ENCODE measurements at places on chromosomes 12 and 14.

- no peak for DNase-seq
Measured at GRCh38 chr14:26377150-26377549, 220.7 kb downstream of the NOVA1 start.

DNA sequence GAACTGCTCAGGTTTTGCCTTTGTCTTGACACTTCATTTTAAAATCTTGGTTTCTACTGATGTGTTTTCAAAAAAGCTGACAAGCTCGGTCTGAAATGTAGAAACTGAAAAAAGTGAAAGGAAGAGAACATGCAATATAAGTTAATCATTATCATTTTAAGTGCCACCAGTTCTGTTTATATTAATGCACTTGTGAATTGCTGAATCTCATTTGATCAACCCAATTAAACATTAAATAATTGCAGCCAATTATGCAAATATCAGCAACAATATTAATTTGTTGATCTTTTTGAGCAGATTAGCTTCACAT, 133.8 kb downstream of the BCAT1 start:
- no peak for DNase-seq

DNA sequence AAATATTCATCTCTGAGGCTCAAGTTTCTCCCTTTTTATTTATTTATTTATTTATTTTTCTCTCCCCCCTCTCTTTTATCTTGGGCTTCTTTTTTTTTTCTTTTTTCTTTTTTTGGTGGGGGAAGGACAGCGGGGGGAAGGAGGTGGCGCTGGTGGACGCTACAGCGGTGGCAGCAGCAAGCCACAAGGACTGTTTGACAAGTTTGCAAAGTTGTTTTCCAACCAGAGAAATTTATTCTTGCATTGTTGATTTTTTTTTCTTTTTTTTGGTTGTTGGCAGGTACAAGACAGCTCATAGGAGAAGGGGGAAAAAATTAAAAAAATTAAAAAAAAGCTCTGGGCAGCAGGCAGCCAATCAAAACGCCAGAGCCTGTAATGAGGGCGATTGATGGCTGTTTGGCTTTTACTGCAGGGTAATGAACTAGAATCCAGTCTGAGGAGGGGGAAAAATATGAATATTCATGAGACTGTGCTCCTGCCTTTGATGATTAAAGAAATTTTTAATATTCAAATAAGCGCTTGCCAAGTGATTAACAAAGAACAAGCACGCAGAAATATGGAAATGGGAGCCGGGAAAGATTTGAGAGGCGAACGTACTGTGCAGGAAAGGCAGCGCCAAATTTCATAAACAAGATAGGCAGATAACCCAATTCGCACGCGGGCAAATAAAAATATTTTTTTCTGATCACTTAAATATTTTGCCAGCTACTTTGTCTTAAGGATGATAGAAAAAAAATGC, 36.2 kb downstream of the BCL11B start:
- DNase-seq: no peak

DNA sequence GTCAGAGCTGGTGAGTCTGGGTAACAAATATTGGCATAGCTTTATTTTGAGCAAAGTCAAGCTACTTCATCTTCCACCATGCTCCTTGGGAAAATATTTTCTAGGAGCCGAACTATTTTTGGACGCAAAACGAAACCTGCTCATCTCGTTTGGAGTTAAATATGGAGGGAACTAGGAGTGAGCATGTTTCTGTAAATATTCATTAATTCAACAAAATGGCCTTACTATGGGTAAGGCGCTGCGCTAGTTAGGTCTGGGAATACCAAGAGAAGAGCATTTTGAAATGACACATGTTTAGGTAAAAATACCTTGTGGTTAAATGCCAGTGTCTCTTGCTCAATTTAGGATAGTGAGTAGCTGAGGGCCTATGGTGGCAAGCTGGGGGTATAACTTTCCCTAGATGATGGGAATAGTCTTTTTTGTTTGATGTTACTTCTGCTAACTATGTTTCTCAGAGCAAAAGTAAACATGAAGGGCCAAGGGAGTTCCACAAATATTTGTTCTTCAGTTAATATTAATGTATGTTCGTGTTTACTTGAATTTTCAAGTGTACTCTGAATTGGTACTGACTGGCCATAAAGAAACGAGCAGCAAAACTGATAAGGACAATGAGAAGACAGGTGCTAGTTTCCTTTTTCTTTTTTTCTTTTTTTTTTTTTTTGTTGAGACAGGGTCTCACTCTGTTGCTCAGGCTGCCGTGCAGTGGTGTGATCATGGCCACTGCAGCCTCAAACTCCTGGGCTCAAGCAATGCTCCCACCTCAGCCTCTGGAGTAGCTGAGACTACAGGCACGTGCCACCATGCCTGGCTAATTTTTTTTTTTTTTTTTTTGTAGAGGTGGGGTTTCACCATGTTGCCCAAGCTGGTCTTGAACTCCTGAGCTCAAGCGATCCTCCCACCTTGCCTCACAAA, 77.7 kb downstream of the MAP1LC3B2 start:
- DNase-seq: no peak

DNA sequence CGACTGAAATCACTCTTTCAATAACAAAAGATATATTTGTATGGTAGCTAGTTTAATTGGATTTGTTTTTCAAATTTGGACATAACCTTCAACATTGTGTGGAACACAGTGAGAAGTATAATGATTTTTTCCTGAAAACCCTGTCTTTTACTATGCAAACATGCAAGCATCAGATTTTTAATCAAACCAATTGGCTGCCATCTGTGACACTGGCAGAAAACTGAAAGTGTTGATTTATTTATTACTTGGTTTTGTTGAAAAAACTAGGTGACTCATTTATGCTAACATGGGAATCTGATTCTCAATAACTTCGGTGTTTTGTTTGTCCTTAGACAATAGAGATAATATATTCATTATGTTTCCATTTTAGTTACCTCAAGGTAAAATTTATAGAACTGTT, 82.0 kb downstream of the NTS start:
- DNase-seq: no peak

DNA sequence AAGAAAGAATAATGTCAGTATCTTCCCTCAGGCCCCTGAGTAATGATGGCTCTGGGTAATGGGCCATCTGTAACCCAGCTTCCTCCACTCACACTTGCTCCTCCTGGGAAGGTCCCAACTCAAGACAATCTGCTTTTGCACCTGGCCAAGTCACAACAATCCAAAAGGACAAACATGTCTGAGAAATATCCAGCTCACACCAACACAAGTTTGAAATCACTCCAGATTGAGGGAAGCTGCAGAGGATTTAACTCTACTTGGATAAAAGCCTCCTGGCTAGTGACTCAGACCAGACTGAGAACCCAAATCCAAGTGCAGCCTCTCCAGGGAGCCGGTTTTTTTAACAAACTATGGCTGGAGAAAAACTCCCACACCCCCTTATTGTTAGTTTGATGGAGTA, 34.2 kb downstream of the RTRAF start:
- DNase-seq: no peak

GRCh38 chr14:93749076-93749420, 39.2 kb downstream of the PRIMA1 start:
- no peak for DNase-seq

DNA sequence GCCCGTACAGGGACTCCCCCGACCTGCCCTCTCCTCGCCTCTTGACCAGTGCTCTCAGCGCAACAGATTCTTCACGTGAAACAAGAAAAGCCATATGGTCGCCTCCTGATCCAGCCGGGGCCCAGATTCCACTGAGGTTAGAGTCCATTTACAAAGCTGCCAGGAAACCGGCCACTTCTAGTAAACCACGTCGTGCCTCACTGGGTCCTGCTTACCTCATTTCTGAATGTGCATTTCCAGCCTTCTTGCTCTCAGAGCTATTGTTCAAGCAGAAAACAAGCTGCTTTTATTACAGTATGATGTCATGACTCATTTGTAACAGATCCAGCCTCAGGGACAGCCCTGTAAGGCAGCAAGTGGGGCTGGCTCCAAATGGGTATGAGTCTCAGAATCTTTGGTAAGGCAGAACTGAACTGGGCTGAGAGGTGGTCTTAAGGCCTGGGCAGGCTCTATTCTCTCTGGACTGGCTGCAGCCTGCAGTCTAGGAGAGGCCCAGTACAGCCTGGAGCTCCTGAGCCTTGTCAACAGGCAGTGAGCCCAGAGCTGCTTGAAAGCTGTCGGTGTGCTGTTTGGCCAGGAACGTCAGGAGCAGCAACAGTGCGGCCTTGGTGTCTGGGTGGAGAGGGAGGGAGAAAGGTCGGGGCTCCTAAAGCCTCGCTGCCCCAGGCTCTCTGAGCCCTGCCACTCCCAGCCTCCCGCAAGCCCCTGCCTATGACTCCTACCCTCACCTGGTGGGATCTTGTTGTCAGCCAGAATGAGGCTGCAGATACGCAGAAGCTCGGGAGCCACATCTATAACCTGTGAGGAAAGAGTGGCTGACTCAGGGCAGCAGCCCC, 8.3 kb downstream of the REC8 start:
- DNase-seq: no peak

All from stimulated activated CD8-positive, alpha-beta memory T cell treated with anti-CD3 and anti-CD28 coated beads, Interleukin-7, amount 100 ng/mL, for 4 hours (primary cell).